KG1 (cell line): ENCODE measurements at places on chromosomes 5 and 9.

DNA sequence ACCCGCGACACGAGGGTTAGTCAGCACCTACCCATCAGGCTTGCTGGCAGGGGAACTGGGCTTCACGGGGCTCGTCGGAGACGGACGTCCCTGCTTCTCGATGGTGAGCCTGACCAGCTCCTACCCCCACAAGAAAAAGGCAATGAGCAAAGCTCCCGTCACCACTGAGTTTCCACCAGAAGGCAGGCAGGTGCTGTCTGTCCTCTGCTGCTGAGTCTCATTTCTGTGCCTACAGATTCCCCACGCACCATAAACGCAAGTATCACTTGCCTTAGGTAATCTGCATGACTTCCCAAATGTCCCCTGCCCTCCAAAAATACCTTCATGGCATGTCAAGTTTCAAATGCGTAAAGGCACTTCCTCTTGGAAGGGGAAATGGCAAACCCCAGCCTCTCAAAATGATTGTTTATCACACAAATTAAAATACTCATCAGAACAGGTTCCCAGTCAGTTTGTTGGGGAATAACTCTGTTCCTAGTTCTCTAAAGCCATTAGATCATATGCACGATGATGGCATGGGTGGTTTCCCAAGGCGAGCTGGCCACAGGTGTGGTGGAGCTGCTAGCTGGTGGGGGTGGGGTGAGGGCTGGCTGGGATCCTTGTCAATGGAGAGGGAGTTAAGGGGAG lies 85.0 kb downstream of the PRRT1B start:
- no peak for DNase-seq

GRCh38 chr5:59285300-59286016 lies 608.1 kb downstream of the PDE4D start:
- DNase-seq, result no peak

- DNase-seq, result peak; percentile 19
These were observed 155.8 kb upstream of the IRX4 start for GRCh38 chr5:2038321-2039179.

DNA sequence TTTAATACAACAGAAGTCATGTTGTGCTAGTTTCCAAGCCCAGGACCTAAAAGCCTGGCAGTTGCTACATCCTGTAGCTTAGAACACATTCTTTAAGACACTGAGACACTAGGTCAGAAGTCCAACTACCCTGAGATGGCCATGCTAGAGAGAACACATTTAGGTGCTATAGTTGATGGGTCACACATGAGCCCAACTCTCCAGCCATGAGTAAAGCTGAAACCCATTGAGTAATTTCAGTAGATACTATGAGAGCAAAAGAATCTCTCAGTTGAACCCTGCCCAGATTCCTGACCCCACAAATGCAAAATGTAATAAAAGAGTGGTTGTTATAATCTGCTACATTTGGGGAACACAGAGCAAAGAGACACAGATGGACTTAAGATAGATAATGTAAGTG lies 164.4 kb downstream of the SEMA5A start:
- no peak for DNase-seq

GRCh38 chr5:43410414-43410813 lies 1.8 kb downstream of the CCL28 start:
- DNase-seq, result no peak

- DNase-seq, result no peak
These were observed 5.9 kb downstream of the HMCN2 start for GRCh38 chr9:130271473-130271872.

DNA sequence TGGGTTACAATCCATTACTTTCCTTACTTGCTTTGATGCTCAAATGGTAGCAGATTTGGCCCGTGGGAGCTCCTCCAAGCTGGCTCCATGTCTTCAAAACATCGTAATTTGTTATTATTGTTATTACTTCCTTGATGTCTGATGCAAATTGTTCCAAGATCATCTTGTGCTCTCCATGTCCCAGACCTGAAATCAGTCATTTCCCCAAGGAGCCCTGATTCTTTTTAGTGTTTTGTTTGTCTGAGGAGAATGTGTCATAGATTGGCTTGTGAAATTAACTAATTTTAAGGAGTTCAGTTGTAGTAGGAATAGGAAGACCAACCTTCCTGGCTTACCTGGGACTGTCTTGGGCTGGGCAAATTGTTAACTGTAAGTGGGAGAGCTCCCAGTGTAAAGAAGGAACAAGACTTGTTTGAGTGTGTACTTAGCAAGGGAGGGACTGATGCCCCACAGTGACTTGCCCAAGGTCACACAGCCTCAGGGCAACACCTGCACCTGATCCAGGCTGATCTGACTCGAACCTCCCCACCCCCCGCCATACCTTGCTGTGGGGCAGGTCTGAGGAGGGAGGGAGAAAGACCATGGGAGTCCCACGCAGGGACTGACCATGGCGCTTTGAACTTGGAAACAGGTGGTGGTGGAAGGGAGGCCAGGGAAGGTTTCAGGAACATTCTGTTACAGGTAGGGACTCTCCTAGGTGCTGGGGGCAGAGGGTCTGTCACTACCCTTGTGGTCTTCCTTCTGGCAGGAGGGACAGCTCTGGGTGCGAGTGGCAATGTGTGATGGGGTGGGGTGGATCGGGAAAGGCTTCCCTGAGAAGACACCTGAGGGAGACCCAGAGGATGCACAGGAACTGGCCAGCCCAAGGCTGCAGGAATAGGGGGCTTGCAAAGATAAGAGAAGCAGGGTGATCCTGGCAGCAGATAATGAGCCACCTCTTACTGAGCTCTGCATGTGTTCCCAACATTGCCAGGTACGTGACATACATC lies 2.7 kb upstream of the BICD2 start:
- DNase-seq, result no peak

DNA sequence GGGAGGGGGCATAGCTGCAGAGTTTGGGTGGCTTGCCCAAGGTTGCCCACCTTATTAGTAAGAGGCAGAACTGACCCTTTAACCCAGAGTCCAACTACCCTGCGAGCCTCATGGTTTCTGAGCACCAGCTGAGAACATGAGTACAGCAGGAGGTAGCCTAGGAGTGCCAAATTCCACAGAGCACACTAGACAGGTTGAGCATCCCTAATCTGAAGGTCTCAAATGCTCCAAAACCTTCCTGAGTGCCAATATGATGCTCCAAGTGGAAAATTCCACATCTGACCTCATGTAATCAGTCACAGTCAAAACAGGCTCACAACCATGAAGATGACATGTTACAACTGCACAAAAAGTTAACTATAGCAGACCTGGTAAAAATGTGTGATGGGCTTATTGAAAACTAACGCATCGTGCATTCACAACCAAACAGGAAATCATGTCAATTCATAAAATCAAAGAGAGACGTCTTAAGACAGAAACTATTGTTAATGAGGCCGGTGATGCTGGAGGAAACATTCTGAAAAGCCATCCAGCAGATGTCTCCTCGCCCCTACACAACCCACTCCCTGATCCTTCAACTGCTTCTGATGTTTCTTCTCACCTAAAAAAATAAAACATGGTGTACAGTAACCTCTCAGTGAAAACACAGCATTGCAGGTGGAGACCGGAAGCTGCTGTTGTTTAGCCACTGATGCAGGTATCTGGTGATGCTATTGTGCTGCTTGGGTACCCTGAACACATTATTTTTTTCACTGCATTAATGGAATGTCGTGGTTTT lies 25.0 kb downstream of the PTCH1 start:
- DNase-seq, result no peak

DNA sequence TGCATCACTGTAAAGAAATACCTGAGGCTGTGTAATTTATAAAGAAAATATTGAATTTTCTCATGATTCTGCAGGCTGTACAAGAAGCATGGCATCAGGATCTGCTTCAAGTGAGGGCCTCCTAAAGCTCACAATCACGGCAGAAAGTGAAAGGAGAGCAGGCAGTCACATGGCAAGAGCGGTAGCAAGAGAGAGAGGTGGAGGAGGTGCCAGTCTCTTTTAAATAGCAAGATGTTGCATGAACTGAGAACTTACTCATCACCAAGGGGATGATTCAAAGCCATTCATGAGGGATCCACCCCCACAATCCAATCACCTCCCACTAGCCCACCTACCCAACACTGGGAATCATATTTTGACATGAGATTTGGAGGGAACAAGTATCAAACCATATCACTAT lies 184.5 kb upstream of the PAPPA start:
- no peak for DNase-seq

DNA sequence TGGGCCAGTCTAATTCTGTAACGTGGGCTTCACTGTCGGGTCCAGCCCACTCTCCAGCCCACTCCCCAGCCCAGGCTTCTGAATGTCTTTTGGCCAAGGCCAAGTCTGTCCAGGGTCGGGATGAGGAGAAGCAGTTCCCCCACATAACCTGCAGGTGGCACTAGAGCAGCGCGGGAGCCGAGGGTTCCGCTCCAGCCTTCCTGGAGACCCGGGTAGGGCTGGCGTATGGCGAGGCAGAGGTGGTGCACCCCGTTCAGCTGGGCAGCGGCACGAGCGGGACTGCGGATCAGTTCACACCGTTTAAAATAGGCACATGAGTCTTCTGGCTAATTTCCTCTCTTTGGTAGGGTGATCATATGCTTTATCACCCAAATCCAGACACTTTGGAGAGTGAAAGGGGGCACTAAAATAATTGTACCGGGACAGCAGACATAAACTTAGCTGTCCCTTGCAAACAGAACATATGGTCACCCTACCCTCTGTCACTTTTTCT lies 185.9 kb downstream of the MSX2 start:
- peak; percentile 17 for DNase-seq

- no peak for DNase-seq
These were observed 216.5 kb downstream of the SEC61B start for GRCh38 chr9:99438596-99438995.
